ENCODE measurements at places on chromosomes 4 and X.

DNA sequence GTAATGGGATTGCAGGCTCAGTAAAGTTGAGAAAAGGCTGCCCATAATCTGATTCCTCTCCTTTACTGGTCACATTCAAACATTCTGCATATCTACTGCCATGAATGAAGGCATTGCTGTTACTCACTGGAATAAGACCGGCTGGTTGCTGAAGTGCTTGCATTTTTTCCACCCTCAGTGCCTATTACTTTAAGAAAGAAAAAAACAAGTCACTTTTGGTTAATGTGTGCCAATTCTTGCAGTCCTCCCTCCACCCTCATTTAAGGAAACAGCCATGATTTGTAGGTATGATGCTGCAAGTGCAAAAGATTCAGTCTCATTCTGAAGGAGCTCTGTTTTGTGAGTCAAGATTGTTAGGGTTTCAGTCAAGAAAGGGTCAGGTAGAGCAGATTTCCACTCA lies 94.9 kb downstream of the EMCN start:
- DNase-seq = no peak

GRCh38 chrX:39150220-39150619 lies 349.0 kb downstream of the MID1IP1 start:
- DNase-seq = no peak

DNA sequence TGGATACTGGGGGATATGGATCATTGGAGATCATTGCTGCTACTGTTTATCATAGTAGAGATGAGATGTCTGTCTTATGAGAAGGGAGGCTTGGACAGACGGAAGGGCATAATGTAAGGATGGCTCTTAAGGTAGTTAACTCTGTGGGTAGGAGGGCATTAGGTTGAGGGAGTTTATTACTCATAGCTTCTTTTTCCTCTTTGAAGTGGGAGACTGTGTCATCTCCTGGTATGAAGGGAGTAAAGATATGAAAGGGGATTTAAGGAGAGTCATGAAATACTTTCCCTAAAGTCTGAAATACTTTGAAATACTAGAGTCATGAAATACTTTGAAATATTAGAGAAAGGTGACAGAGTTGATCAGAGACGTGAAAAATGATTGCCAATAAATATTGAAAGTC lies 255.5 kb upstream of the PITX2 start:
- DNase-seq = no peak

DNA sequence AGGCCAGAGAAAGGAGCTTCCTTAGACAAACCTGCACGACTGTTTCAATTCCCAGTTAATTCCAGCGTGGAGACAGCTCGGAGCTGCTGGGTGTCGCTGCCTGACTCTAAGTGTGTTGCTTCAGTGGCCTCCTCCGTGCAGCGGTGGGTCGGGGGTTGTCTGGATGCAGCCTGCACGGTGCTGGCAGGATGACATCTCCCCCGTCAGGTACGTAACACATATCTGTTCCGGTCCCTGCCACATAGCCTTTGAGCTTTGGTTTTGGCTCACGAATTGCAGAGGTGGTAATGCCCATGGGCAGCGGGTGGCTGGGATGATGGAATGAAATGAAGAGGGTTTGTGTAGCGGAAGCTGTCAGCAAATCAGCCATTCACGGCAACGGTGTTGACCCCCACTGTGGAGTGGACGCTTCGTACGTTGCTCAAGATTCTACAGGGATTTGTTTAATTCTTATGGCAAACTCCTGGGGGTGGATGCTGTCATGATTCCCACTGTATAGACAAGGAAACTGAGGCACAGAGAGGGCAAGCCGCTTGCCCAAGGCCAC lies 33.7 kb upstream of the HMX1 start:
- no peak for DNase-seq

GRCh38 chrX:41711021-41711667 lies 12.8 kb upstream of the GPR82 start:
- no peak for DNase-seq

DNA sequence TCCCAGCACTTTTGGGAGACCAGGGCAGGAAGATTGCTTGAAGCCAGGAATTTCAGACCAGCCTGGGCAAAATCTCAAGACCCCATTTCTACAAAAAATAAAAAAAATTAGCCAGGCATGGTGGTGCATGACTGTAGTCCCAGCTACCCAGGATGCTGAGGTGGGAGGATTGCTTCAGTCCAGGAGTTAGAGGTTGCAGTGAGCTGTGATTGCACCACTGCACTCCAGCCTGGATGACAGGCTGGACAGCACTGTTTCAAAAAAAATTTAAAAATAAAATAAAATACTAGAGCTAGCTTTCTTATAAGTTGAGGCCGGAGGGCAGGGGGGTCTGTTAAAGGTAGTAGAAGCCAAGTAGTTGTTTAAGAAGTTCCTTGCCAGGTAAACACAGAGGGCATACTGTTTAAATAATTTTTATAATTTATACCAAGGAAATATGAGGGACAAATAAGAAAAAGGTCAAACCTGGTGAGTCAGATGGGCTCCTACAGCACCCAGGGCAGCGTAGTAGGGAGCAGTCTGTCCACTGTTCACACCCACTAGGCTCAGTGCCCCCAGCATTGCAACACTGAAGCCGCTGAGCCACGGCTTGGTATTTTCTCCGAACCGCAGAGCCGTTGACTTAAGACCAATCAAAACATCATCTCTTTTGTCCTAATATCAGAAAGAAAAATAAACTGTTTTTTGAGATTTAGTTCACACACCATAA lies 17.3 kb downstream of the COQ2 start:
- no peak for DNase-seq

DNA sequence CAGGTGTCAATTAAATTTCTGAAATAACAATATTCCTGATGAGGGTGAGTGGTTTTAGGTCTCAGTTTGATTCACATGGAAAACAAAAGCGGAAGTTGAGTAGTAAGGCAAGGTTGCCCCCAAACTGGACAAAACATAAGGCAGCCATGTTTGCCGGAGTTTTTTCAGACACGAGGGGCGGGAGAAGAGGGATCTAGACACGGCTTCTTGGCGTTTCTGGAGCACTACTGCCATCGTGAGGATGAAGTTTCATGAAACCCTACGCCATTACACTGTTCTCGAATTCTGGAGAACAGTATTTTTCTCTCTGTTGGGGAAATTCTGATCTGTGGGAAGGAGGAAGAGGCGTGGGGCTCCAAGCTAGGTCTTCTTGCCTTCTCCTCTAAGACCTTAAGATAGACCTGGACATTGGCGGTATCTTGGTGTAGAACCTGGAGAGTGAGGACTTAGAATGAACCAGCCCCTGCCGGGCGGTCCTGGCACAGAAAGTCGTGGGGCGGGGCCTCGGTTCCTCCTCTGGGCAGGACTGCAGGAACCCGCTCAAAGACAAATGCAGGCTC lies 160.3 kb downstream of the OR13H1 start:
- DNase-seq = peak; percentile 79

- DNase-seq = no peak
These were observed 230.9 kb upstream of the TEX13A start for GRCh38 chrX:105451401-105451800.

GRCh38 chr4:174091130-174091529 lies 192.3 kb downstream of the FBXO8 start:
- DNase-seq = no peak

DNA sequence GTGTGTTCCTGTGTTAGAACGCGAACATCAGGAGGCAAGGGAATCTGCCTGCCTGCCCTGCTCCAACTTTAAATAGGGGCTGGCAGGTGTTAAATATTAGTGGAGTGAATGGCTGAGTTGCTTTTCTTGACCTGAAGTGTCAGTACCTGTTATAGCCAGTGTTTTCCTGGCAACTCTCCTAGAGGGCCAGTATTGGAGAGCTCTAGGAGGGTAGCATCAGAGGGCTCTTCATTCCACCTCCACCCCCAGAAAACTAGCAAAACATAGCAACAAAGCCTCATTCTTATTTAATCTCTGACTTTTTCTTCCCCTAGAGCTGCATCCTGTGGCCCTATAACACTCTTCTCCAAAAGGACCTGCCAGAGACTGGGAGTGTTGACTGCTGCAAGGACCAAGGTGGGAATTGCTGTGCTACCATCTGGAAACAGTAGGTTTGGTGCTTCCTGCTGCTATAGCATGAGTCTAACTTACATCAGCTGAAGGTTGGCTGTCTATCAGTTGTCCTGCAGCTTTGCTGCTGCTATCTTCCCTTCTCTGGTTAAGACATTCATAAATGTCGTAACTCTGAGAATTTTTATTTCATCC lies 33.5 kb downstream of the SGMS2 start:
- no peak for DNase-seq

DNA sequence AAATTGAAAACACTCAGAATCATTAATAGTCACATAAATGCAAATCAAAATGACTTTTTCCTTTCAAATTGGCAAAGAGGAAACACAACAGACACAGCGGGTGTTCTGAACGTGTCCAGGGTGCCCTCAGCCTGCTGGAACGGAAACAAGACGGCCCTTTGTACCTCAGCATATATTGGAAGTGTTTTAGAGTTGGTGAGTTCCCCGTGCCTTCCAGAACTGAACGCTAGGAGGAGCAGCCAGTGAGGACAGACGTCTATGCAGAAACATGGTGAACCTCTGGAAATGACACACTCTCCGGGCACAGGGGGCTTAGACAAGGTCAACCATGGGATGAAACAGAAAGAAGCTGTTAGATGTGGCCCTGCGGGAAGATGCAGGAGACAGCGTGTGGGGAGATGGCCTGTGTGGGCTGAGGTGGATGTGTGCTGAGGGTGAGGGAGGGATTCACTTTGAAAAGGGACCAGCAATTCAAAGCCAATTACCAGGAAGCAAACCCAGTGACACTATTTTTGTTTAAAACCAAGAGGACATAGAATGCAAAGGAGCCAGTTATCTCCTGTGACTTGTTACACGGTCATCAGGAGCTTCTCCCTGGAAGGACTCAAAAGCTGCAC lies 40.4 kb downstream of the RNF212 start:
- peak; percentile 30 for DNase-seq

GRCh38 chr4:118307643-118308042 lies 45.2 kb downstream of the PRSS12 start:
- DNase-seq = no peak

DNA sequence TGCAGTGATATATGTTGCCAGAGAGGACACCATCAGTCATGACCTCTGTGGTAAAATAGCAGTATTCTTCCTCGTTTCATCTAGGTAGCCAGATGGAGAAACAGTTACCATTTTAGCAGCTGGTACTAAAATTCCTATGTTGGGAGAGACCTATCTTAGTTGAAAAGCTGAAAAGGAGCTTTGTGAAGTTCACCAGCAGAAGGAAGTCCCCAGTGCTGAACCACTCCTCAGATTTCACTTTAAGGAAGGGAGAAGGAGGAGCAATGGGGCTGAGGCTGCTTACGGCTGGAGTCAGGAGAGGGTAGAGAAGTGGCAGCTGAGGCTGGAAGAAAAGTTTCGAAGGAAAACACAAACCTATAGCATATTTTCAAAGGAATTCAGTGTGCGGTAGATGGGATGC lies 103.7 kb downstream of the ATXN3L start:
- DNase-seq = no peak

DNA sequence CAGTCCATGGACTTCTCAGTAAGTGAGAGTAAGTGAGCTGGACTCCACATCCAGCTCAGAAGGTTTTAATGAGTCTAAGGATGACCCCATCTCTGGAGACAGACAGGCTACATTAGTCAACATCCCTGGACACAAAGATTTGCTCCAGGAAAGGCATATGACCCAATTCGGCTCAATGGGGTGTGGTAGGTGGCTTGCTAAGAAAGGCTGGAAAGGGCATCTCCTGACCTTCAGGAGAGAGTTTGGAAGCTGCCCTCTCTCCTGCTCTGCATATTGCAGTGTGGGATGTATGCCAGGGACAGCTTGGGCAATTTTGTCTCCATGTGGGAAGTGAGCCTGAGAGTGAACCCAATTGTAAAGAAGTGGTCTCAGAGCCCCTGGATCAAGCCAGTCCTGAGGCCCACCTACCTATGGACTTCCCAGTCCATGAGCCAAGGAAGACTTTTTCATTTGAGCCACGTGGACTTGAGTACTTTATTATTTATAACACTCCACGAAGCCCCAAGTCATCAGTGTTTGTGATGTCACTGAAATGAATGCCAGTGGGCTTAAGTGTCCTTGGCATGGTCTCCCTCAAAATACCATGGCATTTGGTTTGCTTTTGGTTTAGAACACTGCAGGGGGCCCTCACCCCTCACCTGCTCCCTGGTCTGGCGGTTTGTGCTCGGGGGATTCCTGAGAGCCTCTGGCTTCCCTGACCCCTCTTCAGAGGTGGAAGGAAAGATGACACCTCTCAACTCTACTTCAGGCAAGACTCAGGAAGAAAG lies 10.4 kb upstream of the ABLIM2 start:
- no peak for DNase-seq

DNA sequence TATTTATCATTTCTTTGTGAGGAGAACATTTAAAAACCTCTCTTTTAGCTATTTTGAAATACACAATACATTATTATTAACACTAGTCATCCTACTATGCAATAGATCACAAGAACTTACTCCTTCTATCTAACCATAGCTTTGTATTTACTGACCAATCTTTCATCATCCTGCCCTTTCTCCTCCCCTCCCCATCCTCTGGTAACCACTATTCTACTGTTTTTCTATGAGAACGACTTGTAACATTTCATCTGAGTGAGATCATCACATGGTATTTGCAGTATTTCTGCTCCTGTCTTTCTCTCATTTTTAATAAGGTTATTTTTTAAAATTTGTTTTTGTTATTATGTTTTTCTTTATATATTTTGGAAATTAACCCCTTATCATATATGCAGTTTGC lies 331.8 kb downstream of the TEX13C start:
- no peak for DNase-seq

DNA sequence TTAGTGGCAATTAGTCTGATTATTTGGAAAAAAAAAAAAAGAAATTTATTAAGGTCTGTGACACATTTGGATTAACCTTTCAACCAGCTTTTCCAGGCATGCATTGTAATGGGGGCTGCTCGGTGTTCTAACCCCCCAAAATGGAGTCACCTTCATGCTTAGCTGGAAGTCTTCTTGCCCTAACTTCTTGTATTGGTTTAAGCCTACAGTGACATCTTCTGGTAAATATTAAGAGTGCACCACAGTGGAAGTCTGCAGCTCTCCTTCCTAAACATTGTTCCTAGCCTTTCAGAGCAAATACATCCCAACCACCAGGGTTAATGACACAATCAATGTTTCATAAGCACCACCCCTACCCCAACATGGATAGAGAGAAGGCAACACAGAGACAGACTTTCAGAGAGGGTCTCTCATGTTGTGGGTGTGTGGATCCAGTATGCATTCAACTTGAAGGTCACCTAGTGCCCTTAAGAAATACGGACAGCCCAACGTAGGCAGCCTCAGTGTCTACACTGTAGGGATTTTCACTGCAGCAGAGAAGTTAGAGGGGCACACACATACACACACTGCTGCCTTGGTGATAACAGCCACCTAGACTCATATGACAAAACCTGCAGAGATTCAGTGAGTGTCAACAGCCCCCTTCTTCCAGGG lies 142.9 kb upstream of the MBNL3 start:
- no peak for DNase-seq

DNA sequence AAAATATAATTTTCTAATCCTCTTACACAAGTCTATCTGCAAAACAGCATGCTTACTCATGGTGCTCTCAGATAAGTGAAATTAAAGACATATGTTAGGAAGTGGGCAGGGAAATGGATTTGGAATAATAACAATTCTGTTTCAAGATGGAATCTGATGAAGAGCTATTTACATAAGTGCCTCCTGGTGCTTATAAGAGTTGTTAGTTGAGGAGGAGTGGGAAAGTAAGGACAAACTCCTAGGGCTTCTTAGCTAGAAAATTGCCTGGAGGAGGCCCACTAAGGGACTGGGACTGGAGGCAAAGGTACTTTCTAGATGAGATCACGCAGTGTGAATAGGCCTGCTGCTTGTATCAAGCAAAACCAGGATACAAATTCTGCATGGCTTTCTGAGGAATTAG lies 939.8 kb downstream of the GLUD2 start:
- DNase-seq = no peak
